Muscle of arm (tissue), 14 donors: ENCODE measurements at places on chromosomes 1 and 21. TPM values are rescaled to one million over a fixed set of nuclear protein-coding genes. Genes with fewer than 3 reads are reported as not detected.

GRCh38 chr1:153776352-153776751, 1.1 kb downstream of the SLC27A3 start:
- DNase-seq = no peak

- no peak for DNase-seq
Measured at GRCh38 chr1:105636052-105636451, 1420.4 kb upstream of the PRMT6 start.

- no peak for DNase-seq
Measured at GRCh38 chr1:186183970-186184628, 191.0 kb downstream of the TPR start.

DNA sequence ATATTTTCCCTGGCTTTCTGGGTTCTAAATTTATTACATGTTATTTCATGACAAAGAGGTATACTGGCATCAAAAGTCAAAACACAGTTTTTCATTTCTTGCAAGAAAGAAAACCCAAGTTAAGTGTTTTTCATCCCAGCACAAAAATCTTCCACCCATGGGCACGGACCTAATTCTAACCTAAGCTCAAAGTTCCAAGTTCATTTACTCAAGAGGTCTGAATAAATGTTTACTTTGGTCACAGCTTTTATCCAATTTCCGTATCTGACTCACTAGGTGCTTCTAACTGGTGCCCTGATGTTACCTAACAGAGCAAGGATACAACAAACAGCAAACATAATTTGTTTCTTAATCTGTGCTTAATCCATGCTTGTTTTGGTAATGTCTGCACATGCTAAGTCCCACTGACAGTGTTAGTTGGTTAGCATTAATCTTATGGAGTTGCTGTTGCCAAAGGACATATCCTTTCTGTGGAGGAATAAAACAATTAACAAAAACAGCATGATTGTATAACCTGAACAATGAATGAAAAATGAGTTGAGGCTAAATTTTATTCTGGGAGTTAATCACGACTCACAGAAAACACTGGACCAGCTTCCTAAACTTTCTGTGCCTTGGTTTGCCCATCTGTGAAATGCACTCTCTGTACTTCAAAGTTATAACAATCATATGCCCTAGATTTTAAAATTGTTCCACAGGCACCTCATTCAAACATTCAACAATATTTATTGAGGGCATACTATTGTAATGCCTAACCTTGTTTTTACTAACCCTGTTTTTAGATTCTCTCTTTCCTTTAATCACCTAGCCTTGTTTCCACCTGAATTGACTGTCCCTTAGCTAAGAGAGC, 4.2 kb upstream of the CHD1L start:
- no peak for DNase-seq

Gene C4BPA
- 0.71 TPM for polyA plus RNA-seq

DNA sequence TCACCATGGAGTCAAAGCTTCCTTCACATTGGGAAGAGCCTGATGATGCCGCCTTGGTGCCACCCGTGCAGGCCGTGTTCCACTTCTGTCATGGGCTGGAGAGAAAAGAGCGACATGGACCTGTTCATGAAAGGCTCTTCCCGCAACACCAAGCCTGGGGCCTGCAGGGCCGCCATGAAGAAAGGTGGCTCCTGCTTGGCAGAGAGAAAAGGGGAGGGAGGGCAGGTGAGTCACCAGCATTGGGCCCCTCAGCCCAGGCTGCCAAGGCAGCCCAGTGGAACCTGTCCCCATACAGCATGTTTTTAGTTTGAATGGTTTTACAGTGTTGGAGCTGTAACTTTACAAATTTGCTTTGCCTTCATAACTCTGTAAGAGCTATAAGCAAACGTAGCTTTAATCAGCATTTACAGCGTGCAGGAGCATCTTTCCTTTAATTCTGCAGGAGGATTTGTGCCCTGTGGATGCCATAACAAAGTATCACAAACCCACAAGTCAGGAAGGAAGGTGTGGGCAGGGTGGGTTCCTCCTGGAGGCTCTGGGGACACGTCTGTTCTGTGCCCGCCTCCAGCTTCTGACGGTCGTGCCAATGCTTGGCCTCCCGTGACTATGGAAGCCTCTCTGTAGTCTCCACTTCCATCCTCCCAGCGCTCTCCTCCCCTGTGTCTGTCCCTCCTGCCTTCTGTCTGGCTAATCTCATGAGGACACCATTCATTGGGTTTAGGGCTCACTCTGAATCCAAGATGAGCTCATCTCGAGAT, 49.1 kb downstream of the RIPK4 start:
- DNase-seq = no peak

- DNase-seq = no peak
Measured at GRCh38 chr1:44225761-44226160, 12.5 kb downstream of the DMAP1 start.

- no peak for DNase-seq
Measured at GRCh38 chr1:239418681-239419080, 32.3 kb downstream of the CHRM3 start.

GRCh38 chr1:172089768-172090510, 248.6 kb downstream of the DNM3 start:
- DNase-seq = no peak

Gene PPFIA4
- polyA plus RNA-seq = 28.6 TPM

DNA sequence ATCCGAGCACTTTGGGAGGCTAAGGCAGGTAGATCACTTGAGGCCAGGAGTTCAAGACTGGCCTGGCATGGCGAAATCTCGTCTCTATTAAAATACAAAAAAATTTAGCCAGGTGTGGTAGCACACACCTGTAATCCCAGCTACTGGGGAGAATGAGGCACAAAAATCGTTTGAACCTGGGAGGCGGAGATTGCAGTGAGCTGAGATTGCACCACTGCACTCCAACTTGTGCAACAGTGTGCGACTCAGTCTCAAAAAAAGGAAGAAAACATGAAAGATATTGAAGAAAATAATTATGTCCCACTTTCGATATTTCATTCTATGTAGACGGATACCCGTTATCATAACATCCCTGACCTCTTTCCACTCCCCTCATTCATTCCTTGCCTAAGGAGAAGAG, 19.2 kb downstream of the TUT4 start:
- DNase-seq = no peak

DNA sequence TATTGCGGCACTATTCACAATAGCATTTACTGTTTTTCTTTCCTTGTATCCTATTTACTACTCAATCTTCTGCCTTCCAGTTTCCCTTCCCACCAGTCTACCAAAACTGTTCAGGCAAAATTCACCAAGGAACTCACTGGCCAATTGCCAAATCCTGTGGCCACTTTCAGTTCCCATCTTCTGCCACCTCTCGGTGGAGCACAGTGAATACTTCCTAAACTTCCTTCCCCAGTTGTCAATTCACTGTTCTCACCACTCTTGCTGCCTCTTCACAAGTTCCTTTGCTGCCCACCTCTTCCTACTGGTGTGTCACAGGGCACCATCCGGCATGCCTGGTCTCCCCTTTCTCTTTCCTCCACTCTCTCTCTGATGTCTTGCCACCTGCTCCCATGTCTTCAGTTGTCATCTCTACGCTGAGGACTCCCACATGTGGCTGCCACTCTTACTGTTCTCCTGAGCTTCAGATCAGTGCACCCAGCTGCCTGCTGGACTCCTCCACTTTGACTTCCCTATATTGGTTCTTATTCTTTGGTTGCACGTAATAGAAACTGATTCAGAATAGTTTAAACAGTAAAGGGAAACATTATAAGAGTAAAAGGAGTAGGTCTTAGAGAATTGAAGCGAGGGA, 114.4 kb downstream of the PIK3R3 start:
- no peak for DNase-seq

DNA sequence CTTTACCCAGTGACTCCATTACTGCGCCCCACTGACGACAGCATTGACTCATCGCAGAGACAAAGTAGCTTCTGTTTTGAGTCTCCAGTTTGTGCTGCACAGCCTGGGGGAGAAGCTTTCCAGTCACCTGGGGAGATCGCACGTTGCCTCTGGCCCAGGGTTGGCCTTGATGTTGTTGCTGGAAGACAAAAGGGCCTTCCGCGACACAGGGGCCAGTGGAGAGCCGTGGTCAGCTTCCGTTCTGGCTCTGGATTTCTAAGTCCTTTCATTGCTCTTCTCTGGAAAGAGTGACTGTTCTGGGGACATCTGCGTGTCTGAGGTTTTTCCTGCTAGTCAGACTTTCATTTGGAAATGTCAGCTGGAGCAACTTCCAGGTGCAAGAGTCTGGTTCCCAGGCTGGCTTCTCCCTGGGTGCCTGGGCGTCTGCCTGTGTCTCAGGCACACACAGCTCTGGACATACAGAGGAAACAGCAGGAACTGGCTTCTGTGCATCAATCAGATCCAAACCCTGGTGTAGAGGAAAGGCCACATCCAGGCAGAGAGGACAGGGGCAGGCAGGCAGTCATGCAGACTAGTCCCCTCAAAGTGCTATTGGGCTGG, 257.0 kb downstream of the SIPA1L2 start:
- no peak for DNase-seq

GRCh38 chr1:204633665-204634064, 51.9 kb downstream of the LRRN2 start:
- DNase-seq = peak; percentile 25

DNA sequence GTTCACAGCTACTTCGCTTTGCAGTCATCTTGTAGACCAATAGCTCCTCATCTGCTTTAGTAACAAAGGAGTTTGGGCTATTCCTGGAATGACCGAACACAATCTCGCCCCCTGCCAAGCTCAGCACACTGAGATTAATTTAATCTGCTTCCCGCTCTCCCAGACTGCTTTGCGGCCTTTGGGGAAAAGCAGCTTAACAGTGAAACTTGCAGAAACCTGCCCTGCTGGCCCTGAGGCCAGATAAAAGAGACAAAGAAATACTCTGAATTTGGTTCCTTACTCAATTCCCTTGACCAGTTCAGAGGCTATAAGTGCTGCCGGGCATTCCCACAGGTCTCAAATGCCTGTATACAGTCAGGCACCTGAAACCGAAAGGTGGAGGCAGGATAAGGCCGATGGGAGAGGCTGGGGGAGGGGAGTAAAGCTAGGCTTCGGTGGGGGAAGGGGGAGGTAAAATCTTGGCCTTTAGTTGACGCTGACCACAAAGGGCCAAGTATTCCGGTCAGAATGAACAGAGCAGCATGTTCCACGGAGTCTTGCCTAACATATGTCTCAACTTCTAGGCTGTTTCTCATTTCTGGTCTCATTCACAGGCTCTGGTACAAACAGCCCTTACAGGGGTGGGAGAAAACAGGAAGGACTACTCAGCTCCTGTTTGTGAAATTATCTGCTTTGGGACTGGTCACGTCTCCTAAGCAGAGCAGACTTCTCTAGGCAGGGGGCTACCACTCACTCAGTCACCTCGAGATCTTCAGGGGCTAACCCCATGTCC, 17.7 kb upstream of the A3GALT2 start:
- peak; percentile 40 for DNase-seq

GRCh38 chr1:97385536-97386277, 535.1 kb downstream of the DPYD start:
- DNase-seq = no peak

DNA sequence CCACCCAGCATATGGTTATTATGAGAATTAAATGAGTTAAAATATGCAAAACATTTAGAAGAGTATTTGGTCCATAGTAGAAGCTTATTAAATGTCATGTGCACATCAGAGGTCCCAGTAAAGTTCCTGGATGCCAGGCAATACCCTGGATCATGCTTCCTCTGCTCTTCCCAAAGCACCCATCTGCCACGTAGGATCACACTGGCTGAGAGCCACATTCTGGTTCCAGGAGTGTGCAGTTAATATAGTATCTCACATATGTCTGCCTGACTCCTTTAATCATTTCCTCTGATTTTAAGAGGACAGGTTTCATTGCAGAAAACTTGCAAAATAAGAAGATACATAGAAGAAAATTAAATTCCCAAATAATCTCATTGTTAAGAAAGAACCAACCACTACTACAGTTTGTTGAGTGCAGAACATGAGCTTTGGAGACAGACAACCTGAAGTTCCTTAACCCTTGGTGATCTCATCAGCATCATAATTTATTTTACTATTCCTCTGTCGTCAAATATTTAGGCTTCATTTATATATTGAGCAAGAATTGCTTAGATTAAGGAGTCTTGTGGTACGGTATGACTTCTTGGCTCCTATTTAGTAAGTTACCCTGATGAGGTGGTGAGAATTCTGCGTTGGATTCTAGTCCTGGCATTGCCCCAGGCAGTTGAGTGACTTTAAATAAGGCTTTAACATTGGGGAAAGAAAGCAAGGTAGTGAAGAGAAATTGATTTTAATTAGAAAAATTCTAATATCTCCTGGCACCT, 12.3 kb downstream of the SGIP1 start:
- DNase-seq = no peak

Gene SPRR2A
- not detected for polyA plus RNA-seq
